Fibroblast of skin of left quadriceps (primary cell): ENCODE measurements at places on chromosomes 5 and 9.

GRCh38 chr9:107316795-107317661 lies 33.9 kb downstream of the RAD23B start:
- no peak for DNase-seq

DNA sequence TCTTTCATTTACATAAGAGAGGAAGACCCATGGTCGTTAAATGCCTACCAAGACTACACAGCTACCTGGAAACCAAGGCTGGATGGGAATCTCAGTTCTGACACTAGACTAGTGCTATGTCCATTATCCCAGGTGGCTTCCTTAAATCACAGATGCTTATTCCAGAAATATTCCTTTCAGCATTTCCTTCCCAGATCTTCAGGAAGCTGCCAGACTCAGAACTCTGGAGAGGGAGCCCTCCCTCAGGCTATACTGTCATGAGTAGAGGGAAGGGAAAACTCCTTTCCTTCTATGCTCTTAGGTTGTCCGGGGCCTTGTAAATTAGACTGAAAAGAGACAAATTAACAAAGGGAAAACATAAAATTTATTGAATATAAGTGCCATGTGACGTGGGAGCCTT lies 20.8 kb downstream of the FREM1 start:
- DNase-seq: no peak

DNA sequence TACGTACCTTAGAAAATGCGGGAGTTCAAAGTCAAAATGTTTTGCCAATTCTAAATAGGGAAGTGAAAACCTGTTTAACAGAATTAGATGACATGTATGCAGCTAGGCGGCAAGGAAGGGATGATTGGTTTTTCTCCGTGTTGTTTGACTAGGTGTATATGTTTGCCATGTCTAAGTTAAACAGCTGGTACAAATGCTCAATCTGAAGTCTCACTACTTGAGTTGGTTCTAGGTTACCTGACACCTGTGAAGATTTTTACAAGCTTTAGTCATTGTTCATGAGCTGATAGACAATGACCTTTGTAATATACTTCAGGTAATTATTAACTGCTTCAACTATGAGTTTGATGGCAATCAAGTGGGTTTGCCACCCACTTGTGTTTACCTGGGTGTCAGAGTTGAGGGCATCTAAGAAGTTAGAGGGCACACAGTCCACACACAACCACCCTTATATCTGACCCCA lies 74.3 kb downstream of the SLC44A1 start:
- DNase-seq: no peak

DNA sequence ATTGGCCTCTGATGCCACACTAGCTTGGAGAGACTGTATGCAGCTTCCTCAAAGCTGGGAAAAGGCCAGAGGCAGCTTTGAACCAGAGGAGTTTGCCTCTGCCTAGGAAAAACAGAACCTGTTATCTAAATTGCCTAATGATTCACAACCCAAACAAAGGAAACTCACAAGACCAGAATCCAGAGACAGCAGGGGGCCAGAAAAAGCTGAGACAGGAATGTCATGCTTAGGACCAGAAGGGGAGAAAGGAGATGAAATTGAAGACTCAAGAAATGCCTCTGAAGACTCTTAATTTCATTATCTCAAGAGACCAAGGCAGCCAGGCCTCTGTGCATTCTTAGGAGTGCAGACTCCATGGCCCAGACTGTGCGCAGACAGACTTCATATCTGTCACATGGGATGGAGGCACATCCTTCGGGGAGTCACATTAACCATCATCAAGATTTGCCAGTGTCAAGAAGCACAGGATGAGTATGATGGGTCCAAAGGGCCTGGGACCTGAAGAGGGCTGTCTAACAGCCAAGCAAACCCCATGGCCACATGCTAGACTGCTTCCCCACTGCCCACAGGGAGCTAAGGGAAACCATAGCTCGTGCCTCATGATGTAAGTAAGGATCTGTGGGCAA lies 57.3 kb downstream of the ARSB start:
- DNase-seq: no peak

GRCh38 chr5:68260467-68260866 lies 44.9 kb downstream of the PIK3R1 start:
- no peak for DNase-seq

DNA sequence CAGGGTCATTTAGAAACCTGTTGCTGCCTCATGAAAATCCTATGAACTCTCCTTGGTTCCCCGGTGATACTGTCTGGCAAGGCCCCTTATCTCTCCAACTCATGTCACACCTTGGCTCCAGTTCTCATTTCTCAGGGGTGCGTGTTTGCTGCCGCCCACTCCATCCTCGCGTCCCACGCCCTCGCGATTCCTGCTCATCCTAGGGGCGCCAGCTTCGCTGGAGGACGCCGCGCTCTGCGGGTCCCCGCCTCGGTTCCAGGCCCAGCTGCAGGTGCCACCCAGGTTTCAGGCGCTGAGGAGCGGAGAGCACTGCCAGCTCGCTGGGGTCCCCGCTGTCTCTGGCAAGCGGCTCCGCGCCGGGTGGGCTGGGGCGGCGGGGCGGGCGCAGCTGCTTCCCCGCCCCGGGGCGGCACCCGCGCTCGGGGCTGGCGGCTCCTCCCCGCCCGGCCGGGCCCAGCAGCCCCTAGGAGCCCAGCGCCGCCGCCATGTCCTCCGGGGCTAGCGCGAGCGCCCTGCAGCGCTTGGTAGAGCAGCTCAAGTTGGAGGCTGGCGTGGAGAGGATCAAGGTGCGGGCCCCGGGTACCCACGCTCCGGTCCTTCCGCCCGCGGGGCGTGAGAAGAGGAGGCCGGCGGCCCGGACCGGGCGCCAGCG lies at the start of gene GNG10:
TSS of gene GNG10 (plus strand) at position 456 of the 652 bp plus-strand sequence. CDS start at position 486, 30 bp downstream.
- DNase-seq: peak; percentile 19

DNA sequence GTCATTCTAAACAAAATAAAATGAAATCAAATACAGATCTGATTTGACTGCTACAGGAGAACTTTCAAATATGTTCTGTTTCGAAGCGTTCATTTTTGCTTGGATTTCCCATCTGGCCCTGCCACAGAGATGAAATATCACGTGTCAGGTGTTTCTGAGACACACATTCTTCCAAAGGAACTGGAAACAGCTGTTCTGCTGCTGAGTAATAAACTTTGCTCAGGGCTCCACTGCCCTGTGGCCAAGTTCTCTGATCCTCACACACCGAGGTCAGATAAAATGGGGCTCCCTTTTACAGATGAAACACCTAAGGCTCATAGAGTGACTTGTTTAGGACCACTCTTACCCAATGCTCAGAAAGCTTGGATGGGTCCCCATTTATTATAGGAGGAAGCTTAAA lies 42.5 kb downstream of the FRMPD1 start:
- no peak for DNase-seq

DNA sequence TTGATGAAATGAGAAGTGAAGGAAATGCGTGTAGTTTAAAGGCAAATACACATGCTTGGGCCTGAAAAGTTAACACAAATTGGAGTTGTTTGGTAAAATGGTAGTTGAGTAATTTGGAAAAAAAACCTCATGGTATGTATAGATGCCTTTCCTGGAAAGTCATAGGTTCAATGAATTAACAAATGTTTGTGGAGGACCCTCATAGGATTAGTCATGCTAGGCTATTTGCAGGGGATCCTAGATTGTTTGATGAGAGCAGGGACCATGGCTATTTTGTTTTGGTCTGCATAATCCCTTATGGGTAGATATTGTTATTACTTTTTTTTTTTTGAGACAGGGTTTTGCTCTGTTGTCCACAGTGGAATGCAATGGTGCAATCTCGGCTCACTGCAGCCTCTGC lies 93.5 kb upstream of the NR3C1 start:
- no peak for DNase-seq

DNA sequence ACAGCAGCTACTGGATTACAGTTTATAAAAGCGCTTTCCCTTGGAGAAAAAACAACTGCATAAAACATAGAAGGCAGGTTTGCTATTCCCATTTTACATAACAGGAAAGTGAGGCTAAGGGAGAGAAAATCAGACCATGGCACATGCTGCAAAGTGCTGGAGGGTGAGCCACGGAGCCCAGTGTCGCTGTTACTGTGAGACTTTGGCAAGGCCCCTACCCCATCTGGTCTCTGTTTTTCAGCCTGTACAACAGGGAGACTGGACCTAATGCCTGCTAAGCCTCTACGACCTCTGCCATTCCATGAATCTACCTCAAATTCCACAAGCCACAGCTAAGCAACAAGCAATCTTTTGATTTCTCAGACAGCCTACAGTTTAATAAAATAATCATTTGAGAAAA lies 139.2 kb downstream of the GABBR2 start:
- DNase-seq: no peak

- DNase-seq: no peak
These were observed 49.2 kb upstream of the NEK6 start for GRCh38 chr9:124208571-124208970.

DNA sequence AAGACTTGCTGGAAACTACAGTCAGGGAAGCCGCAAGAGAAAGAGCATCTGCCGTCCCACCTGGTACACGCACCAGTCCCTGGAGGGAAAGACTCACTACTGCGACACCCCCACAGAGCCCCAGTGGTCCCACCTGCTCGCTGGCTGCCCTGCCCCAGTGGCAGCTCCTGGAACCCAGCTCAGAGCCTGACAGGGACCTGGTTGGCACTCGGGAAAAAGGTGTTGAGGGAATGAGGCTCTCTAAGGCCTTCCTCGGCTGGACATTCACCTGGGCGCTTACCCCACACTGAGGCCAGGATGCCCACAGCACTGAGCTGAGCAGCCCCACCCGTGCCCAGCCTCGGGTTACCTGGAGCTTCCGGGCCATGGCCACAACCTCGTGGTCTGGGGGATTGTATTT lies 19.7 kb downstream of the BRD3OS start:
- DNase-seq: no peak

DNA sequence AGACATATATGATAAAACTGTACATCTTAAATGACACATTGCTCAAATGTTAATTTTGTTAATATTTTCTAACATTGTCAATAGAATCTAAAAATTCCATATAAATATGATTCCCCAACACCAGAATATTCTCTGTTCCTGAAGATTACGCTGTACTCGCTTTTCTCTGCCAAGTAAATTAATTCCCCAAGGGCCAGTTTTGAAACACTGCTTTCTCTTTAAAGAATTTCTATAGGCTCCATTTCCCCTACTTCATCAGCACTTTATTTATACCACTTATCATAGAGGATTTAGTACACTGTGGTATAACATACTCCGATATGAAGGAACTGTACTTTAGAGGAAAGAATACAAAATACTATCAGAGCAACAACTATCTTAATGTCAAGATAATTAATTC lies 101.4 kb upstream of the ACOT12 start:
- DNase-seq: no peak

GRCh38 chr5:41748631-41749030 lies 121.6 kb downstream of the OXCT1 start:
- DNase-seq: peak; percentile 18

DNA sequence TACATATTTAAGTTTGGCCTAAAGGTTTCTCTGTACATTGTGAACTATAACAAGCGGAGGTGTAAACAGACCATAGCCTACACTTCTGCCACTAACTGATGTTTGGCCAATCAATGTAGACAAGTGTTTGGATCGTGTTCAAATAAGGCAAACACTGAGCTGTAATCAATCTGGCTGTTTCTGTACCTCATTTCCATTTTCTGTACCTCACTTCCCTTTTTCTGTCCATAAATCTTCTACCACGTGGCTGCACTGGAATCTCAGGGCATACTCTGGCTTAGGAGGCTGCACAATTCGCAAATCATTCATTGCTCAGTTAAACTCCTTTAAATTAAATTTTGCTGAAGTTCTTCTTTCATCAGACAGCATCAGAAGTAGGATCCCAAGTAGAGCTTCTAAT lies 140.9 kb downstream of the SLC25A46 start:
- no peak for DNase-seq

GRCh38 chr5:133294380-133294779 lies 242.6 kb downstream of the HSPA4 start:
- DNase-seq: no peak

- DNase-seq: no peak
These were observed 673.1 kb upstream of the KLF4 start for GRCh38 chr9:108162664-108163063.

GRCh38 chr5:94191604-94192003 lies 426.8 kb downstream of the KIAA0825 start:
- DNase-seq: no peak

GRCh38 chr5:143001764-143002351 lies 231.7 kb downstream of the ARHGAP26 start:
- no peak for DNase-seq

GRCh38 chr9:111940697-111941096 lies 44.1 kb downstream of the UGCG start:
- DNase-seq: no peak

- no peak for DNase-seq
These were observed 387.3 kb downstream of the NR2F1-AS1 start for GRCh38 chr5:93193431-93194347.

DNA sequence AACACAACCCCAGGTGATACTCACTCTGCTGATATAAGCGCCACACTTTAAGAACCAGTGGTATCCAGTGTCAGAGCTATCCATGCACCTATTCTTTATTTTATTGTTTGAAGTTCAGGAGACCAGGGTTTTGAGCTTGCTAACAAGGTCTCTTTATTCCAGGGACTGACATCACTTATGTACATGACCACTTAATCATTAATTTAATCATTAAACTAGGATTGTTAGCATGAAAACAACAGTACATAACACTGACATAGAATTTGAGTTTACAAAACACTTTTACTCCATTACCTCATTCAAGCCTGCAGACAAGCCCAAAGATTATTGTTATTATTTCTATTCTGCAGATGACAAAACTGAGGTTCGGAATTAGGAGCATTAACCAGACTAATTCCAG lies 151.4 kb upstream of the IQGAP2 start:
- no peak for DNase-seq

DNA sequence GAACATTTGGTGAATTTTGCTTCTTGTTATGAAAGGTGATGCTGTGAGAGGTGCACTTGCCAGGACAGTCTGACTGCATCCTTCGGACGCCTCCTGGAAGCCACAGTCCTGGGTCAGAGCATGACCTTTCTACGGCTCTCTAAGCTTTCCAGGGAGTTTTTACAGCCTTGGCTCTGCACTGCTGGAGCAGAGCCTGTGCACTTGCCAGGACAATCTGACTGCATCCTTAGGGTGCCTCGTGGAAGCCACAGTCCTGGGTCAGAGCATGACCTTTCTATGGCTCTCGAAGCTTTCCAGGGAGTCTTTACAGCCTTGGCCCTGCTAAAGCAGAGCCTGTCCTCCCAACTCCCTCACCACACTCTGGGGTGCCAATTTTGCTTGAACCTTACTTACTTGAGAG lies 49.6 kb downstream of the CCDC180 start:
- no peak for DNase-seq
